ENCODE measurements at places on chromosomes 2 and 18. TPM values are rescaled to one million over a fixed set of nuclear protein-coding genes. Genes with fewer than 3 reads are reported as not detected.

The FSHR gene
- total RNA-seq = not detected

The MEIS1 gene
- total RNA-seq = not detected

The CDH20 gene
- not detected for total RNA-seq

The ASXL3 gene
- not detected for total RNA-seq

The RPE gene
- total RNA-seq = 40.9 TPM

The TDRD15 gene
- not detected for total RNA-seq

The NEUROD1 gene
- not detected for total RNA-seq

The MROH2A gene
- not detected for total RNA-seq

The SERPINB10 gene
- total RNA-seq = not detected

The REEP1 gene
- 0.39 TPM for total RNA-seq

The SPATS2L gene
- 23.5 TPM for total RNA-seq

The MC5R gene
- total RNA-seq = not detected

The TMEM247 gene
- not detected for total RNA-seq

The FAM161A gene
- 2.7 TPM for total RNA-seq

All from activated naive CD4-positive, alpha-beta T cell treated with anti-CD3 and anti-CD28 coated beads, Interleukin-2, amount 10 ng/mL, durations not matched to agents 5 hours and 36 hours (primary cell).